ENCODE measurements at places on chromosomes 1 and 21.

- DNase-seq = no peak
These were observed 96.9 kb upstream of the SGIP1 start for GRCh38 chr1:66437136-66437401.

- DNase-seq = no peak
These were observed 37.3 kb upstream of the COL18A1 start for GRCh38 chr21:45367402-45368351.

- peak; percentile 91 for DNase-seq
These were observed 797 bp upstream of the USP1 start for GRCh38 chr1:62436039-62436465.

- no peak for DNase-seq
These were observed 7.0 kb downstream of the HFM1 start for GRCh38 chr1:91397605-91398004.

GRCh38 chr1:232690285-232690935 lies 60.5 kb upstream of the SIPA1L2 start:
- no peak for DNase-seq

GRCh38 chr1:12595757-12596006 lies 22.3 kb downstream of the DHRS3 start:
- no peak for DNase-seq

GRCh38 chr21:36663033-36663855 lies 35.7 kb upstream of the SIM2 start:
- DNase-seq = no peak

DNA sequence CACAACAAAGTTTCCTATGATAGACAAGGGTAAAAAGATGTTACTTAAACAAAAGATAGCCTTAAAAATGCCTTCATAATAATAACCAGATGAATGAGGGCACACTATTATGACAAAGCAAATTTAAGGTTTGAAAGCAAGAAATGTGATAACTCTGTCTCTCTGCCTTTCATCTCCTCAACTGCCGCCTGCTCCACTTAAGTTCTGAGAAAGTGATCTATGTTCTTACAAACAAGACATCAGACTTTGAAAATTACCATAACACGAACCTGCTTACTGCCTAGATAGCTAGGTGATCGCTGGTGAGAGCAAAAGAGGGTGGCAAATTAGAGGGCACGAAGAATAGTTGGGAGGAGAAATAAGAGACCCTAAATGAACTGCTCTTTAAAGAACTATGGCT lies 13.2 kb downstream of the C21orf91 start:
- no peak for DNase-seq
